GF-D8 (cell line): ENCODE measurements at places on chromosomes 16 and 17.

- DNase-seq, result no peak
Measured at GRCh38 chr17:9266697-9267117, 245.4 kb downstream of the NTN1 start.

DNA sequence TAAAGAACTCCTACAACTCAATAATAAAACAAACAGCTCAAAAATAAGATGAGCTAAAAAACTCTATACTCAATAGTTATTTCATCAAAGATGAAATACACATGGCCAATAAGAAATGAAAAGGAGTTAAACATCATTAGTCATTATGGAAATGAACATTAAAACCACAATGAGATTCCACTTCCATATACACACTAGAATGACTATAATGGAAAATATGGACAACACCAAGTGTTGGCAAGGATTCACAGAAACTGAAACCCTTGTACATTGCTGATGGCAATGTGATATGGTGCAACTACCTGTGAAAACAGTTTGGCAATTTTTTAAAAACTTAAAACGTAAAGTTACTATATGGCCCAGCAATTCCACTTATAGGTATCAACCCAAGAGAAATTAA, 91.4 kb downstream of the GRIN2A start:
- no peak for DNase-seq

GRCh38 chr17:559551-560431, 154.8 kb downstream of the VPS53 start:
- DNase-seq, result no peak

DNA sequence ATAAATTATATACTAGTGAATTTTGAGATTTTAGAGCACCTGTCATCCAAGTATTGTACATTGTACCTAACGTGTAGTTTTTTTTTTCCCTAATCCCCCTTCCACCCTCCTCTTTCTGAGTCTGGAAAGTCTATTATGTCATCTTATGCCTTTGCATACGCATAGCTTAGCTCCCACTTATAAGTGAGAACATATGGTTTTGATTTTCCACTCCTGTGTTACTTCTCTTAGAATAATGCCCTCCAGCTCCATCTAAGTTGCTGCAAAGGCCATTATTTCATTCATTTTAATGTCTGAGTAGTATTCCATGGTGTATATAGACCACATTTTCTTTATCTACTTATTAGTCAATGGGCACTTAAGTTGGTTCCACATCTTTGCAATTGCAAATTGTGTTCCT, 177.0 kb upstream of the C16orf82 start:
- DNase-seq, result no peak

DNA sequence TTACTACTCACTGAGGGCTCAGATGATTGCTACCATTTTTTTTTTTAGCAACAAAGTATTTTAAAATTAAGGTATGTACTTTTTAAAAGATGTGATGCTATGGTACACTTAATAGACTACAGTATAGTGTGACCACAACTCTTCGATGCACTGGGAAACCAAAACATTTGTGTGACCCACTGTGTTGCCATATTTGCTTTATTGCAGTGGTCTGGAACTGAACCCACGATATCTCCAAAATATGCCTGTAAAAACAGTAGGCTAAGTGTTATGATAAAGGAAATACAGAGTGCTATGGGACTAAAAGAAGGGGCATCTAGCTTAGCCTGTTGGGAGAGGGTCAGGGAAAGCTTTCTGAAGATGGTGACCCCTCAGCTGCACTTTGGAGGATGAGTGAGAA, 41.6 kb upstream of the HNF1B start:
- DNase-seq, result no peak

- no peak for DNase-seq
Measured at GRCh38 chr16:8552487-8553221, 37.7 kb downstream of the TMEM114 start.

DNA sequence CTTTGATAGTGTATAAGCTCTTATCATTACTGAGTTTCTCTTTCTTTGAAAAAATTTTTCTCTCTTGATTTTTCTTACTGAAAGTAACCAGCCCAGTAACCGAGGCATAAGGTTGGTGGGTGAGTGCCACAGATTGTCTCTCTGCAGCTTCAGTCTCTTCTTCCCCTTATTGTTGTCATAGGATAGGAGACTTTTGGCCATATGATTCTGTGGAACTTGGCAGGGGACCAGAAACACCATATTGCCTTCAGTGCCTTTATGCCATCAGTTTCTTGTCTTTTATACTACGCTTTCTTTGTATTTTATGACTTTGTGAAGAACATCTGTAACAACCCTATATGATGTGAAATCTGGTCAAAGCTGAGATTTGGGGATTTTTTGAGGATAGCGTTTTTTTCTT, 341.6 kb upstream of the TBX2 start:
- DNase-seq, result no peak

DNA sequence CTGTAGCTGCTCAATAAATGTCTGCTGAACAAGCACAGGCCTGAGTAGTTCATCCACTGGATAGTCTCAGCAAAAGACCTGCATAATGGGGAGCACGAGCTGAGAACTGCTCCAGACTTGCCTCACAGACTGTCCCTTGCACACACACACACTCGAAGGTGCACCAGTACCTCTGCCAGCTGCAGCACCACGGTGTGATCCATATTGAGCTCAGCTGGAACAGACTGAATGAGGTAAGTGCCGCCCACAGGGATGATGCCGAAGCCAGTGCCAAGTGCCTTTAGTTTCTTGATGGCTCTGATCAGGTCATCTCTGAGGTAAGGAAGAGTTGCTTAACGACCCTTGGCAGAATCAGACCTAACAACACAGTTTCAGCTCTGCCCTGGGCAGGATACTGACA, 11.6 kb downstream of the SNF8 start:
- no peak for DNase-seq

DNA sequence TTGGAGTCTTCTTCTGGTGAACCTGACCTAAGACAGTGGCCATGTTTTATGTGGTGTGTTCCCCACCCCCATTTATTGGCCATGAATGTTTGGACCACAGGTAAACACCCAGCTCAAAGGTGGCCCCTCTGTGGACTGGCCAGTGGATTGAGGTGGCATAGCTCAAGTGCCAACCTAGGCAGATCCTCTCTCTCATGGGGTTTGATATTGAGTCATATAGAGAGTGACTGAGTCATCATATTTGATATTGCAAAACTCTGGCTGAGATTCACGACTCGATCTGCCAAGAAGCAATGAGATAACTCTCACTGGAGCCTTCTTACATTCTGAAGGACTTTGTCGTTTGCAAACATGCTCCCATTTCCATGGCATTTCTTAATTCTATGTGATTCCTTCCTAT, 10.5 kb upstream of the TEKT3 start:
- DNase-seq, result no peak
